ENCODE measurements at places on chromosomes 4 and X.

DNA sequence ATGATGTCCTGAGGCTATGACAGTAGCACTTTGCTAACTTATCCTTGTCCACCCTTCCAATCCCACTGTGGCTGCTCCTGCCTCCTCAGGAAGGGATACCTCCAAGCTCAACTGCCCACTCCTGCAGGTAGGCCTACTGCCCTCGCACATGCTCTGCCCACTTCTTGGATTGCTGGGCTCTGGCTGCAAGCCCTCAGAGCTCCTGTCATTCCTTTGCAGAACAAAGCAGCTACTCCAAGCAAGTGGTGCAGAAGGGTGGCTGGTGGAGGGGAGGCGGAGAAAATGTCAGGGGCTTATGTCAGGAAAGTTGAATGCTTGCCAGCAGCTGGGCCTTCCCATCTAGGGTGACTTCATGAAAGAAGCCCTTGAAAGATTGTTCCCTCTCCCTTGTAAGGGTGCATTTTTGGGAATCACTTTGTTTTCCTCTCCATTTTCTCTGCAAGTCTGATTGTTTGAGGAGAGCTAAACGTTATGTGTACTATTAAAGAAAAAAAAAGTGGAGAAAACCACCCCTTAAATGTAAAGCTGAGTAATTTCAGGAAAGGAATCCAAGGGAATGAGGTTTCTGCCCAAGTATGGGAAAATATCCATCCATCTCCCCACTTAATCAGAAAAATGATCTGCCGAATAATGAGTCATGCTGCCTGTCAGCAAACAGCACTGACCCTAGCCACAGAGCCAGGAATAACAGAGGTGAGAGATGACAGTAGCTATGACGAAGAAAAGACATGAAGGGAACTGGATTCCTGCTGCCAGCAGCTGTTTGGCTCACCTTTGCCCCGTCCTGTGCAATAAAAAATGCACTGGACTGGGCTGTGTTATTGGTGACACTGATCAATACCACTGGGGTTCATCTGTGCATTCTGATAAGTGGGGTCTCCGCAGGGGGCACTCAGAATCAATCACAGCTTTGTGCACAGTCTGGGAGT is 102.0 kb downstream of the RTL5 start:
- peak; percentile 28 for DNase-seq

DNA sequence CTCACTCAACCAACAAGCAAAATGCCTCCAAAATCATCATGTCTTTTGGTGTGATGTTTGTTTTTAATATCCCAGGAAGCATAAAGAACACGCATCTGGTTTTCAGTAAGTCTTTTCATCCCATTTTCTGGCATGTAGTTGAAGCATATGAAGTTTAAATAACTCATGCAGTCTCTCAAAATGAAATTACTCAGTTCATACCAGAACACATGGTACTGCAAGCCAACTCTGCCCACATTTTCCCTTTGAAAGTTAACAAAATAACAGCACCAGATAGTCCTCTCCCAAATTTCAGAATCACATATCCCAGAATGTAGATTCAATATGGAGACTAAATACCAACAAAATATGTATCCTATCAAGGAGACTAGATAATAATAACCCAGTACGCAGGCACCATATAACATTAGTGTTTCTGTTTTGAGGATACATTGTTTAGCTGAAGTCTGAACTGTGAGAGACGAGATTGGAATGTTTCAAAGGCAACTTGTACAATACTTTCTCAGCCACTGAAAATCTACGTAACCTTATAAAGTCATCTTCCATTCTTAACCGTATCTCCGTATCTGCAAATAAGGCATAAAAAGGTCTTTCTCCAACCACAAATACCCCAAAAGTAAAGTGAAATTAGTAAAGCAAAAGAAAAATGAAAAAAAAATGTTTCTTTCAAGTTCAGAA is 23.1 kb downstream of the CORIN start:
- no peak for DNase-seq

DNA sequence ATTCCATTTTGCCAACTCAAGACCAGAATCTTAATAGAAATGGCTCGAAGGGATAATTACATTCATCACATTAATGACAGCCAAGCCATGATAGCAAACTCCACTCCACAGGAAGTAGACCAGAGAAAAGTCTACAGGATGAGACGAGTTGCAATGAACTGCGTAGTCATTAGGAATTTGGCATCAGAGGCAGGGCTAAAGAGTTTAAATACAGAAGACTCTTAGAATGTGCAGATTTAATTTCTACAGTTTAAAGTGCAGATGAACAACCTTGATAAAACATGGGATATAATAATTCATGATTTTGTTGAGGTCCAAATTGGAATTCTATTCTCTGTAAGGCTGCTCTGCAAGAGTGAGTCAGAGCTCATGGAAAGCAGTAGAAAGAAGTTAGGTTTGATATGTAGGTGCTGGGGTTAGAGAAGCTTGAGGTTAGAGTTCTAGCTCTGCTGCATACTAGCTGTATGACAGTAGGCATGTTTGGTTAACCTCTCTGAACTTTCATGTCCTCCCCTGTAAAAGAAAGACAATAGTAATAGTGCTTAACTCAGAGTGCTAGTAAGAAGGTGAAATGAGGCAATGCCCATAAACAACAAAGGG is 32.2 kb downstream of the LNX1 start:
- no peak for DNase-seq

DNA sequence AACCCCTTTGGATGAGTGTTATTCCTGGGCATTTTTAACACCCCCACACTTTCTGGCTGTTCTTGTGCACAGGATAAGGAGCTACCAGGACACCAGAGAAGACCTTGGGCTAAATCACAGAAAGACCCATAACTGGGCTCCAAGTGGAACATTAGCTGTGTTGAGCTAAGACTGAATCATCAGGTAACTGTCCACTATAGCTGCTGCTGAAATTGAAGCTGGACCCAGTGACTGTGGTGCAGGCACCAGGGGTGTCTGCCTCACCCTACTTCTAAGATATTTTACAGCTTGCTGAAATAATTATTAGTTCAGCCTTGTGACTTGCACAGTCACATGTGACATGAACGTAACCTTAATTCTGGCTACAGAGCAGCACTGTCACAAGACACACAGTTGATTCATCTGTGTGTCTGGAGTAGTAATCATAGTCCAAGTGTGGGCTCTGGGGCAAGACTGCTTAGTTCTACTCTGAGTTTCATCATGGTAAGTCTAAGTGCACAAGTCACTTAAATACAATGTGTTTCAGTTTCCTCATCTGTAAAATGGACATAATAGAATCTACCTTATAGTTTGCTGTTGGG is 127.4 kb downstream of the SLC39A8 start:
- DNase-seq: no peak

- DNase-seq: no peak
Observed at GRCh38 chr4:110620691-110621327, 2.1 kb downstream of the PITX2 start.

DNA sequence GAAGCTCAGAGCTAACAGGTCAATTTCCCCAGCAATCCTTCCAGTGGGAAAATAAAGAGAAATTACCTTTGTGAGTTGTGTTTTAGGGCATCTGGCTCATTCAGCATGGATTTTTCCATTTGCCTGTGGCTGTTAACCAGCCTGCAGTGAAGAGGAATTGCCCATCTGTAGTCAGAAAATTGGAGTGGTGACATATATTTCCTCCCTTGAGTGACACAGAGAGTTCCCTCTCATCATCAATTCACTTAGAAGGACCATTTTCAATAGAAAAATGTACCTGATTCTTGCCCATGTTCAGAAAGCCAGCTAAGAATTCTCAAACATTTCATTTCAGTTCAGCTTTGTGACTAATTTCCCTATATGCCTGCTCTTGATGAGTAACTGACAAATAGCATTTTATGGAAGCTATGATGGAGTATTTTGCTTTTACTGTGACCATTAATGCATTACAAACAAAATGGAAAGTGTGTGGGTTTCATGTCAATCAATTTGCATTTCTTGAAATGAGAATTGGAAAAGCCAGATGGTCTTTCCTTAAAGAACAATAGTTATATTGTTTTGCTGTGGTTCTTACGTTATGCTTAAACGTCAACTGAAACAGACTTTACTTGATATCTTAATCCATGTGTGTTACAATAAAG is 155.8 kb downstream of the NWD2 start:
- DNase-seq: no peak

DNA sequence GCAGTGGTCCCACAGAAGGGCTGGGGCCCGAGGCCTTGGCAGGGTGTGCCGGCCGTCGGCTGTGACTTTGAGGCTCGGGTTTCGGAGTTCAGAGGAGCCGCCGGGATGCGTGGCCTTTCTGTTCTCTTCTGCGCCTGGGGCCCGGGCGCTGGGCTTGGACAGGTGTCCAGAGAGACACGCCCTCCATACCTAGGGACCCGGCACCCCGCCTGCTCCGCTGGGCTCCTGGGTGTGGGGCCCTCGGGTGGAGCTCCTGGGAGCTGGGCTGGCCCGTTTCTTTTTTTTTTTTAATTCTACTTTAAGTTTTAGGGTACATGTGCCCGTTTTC is 11.3 kb downstream of the FGFRL1 start:
- no peak for DNase-seq

- DNase-seq: no peak
Observed at GRCh38 chrX:18719852-18720251, 12.4 kb downstream of the PPEF1 start.

DNA sequence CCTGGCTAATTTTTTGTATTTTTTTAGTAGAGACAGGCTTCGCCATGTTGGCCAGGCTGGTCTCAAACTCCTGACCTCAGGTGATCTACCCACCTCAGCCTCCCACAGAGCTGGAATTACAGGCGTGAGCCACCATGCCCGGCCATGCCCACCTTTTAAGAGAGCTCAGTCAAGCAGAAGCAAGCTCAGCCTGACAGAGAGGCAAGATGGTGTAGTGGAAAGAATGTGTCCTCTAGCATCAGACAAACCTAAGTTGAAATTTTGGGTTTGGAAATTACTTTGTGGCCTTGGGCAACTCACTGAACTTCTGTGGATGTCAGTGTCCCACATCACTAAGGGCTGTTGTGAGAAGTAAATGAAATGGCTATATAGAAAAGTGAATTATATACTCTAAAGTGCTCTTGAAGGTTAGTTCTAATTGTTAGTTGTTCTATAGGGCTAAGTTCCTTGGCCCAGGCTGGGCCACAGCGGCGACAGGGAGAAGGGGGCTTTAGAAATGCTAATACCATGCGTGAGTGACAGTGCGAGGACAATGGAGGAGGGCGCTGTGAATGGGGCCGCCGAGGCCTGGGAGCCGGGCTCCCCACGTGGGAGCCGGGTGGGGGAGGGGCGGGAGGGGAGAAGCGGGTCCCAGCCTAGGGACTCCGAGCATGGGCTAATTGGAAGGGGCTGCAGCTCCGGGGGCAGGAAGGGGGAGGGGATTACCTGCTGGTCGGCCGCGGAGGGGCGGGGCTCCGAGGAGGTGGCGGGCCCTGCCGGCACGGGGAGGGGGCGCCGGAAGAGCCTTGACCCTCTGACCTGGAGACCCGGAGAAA is 15.6 kb downstream of the PJA1 start:
- no peak for DNase-seq

DNA sequence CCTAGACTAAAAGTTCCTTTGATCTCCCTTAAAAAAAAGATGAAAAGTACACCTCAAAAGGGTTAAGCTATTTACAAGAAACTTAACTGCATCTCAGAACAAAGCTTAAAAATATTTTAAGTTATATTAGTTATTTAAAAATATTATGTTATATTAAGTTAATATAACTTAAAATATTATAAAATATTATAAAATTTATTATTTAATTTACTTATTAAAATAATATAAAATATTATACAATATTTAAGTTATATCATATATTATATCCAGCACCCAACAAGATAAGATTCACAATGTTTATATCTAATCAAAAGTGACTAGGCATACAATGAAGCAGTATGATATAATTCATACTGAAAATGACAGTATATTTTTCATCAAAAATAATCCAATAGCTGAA is 296.9 kb downstream of the DCHS2 start:
- DNase-seq: no peak

DNA sequence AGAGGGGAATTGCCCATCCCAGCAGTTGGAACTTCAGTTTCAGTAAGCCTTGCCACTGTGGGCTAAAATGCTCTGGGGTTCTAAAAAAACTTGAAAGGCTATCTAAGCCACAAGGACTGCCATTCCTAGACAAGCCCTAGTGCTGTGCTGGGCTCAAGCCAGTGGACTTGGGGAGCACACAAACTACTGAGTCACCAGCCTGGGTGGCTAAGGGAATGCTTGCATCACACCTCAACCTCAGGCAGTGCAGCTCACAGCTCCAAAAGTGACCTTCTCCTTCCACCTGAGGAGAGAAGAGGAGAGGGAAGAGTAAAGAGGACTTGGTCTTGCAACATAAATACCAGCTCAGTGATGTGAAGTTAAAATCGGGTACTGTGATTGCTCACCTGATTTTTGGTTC is 116.7 kb upstream of the GLRA2 start:
- DNase-seq: no peak

- no peak for DNase-seq
Observed at GRCh38 chr4:5760246-5760645, 49.2 kb downstream of the EVC start.

- DNase-seq: peak; percentile 76
Observed at GRCh38 chrX:115337491-115338144, 48.1 kb downstream of the LUZP4 start.

DNA sequence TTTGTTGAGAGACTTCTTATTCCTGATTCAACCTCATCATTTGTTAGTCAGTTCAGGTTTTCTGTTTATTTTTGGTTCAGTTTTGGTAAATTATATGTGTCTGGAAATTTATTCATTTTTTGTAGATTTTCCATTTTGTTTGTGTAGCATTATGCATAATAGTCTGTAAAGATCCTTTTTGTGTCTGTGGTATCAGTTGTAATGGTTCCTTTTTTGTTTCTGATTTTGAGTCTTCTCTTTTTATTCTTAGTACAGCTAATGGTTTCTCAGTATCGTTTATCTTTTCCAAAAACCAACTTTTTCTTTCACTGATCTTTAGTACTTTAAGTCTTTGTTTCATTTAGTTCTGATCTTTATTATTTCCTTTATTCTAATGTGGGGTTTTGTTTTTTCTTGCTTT is 61.4 kb downstream of the NWD2 start:
- DNase-seq: no peak

- DNase-seq: no peak
Observed at GRCh38 chr4:17072483-17072882, 174.0 kb upstream of the LDB2 start.

GRCh38 chr4:91076147-91076546 is 949.0 kb downstream of the CCSER1 start:
- DNase-seq: no peak

- DNase-seq: no peak
Observed at GRCh38 chrX:47748576-47748975, 88.1 kb upstream of the ZNF81 start.

- DNase-seq: no peak
Observed at GRCh38 chrX:10415306-10416001, 204.9 kb downstream of the MID1 start.

DNA sequence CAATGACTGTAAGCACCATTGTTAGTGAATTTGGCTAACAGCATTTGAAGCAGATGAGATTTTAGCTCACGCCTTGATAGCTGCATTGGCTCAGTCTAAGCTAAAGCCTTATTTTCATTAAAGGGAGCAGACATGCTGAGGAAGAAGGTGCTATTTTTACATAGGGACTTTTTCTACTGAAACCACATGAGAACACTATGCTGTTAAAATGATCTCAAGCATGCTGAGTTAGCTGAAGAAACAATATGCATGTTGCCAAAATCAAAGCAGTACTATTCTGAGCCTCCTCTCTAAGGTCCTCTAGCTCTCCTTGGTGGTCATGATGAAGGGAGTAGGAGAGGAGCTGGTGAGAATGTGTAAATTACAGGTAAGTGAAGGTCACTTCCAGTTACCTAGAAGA is 134.4 kb upstream of the JADE1 start:
- no peak for DNase-seq

- no peak for DNase-seq
Observed at GRCh38 chrX:47483306-47484268, 565 bp upstream of the ZNF41 start.
